ENCODE measurements at places on chromosomes 4 and X.

DNA sequence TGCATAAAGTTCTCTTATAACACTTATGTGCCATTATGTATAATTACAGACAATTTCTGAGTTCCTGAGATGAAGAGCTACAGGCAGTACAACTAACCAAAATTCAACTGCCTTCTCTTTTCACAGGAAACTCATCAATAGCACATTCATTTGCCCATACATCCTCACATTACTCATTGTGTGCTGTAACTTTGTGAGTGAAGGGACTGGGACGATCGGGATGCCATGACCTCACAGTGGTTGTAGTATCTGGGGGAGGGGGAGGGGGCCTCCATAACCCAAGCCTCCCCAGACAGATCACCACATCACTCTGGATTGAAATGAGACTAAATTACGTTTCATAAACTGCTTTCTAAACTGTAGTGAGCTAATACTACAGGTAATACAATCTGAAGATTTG, 60.7 kb downstream of the ABCG2 start:
- no peak for DNase-seq

DNA sequence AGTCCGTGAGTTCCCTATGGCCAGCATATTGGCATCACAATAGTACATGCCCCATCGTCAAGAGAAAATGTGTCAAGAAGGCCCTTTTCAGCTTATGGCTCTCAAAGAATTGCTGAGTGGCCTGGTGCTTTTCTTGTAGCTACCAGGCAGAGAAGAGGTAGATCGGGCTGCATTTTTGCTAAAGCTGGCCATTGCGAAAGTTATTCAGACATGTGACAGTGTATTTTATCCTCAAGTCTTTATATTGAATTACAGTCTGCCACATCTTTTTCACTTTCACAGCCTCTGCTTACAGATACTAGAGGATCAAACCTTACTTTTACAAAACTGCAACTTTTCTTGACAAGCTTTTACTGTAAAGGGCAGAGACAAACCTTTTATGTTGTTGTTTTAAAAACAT, 261.5 kb upstream of the IGFBP7 start:
- no peak for DNase-seq

- no peak for DNase-seq
Measured at GRCh38 chr4:156766846-156767245, 204.8 kb downstream of the PDGFC start.

- no peak for DNase-seq
Measured at GRCh38 chrX:115318139-115318538, 28.6 kb downstream of the LUZP4 start.

DNA sequence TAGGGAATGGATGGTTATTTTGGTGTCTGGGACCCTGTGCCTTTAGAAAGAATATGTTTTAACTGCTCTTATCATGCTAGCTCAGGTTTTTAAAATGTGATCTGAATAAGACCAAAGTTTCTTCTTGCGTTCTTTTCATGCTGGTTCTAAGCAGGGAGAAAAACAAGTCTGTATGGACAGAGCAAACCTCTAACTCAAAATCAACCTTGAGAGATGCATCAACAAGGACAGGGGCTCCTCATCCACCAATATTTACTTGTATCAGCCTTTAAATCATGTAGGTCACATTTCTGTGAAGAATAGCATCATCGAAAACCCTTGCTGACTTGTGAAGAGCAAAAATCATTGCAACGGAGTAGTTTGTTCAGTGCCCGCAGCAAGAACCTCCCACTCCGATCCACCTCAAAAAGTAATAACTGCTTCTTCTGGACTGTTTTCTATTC, 1.2 kb downstream of the ATP10D start:
- no peak for DNase-seq

DNA sequence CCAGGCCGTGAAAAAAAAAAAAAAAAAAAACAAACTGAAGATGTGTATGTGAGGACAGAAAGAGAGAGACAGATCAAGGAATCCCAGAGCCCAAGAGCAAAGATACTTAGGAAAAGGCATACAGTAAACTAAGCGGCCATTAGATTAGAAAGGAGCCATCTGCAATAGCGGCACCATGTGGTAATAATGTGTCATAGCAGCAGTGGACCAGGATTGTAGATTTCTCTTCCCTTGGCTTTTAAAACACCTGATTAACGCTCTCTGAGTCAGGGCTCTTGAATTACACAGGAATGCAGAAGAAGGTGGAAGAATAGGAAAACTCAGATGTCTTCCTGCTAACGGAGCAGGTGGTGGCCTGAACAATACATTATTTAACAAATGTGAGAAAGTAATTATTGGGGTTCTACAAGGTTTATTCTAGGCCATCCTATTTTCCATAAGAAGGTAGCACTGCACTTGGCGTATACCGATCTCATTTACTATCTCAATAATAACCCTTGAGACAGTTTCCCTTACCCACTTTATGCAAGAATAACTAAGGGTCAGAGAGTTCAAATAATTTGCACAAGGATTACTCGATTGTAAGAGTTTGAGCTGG, 182.7 kb downstream of the KCNIP4 start:
- DNase-seq, result peak; percentile 60

DNA sequence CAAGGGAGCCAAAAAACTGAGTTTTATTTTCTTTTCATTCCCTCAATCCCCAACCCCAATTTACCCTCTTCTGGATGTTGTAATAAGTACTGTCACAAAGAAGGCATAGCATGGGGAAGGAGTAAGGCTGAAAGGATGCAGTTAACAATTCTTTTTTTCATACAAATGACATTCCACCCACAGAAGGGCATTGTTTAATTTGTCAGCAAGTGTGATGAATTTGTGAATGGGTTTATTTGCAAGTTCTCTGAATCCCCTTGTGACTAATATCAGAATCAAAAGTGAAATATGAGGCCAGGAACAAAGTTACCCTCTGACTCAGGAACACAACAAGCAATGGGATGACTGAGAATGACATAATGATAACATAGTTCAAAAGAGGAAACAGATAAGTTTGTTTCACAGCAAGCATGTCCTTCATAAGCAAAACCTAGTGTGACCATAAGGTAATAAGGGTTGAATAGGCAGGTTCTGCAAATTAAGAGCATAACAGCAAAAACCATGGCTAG, 2.1 kb downstream of the GEMIN8 start:
- DNase-seq, result no peak

DNA sequence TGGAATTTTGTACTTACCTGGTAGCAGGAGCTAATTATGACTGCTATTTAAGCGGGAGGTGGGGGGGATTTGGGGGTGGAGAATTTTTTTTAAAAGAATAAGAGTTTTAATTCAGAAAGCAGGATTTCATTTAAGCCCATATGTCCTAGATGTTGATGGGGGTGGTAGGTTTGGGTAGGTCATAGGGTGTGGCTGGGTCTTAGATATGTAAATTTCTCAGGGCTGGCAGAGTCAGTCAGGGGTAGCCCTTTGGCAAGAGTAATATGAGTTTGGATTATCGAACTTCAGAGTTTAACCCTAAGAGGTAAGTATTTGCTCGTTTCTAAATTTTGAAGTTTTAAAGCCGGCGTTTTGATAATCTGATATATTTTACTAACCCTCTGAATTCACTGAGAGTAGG, 35.2 kb upstream of the COX18 start:
- no peak for DNase-seq

DNA sequence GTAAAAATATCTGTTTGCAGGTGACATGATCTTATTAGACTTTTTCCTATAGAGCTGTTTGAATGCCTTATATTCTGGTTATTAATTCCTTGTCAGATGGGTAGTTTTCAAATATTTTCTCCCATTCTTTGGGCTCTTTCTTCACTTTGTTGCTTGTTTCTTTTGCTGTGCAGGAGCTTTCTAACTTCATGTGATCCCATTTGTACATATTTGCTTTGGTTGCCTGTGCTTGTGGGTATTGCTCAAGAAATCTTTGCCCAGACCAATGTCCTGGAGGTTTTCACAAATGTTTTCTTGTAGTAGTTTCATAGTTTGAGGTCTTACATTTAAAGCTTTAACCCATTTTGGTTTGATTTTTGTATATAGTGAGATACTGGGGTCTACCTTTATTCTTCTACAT, 63.0 kb downstream of the MAGED1 start:
- DNase-seq, result no peak

GRCh38 chrX:125778261-125778660, 387.8 kb downstream of the DCAF12L2 start:
- no peak for DNase-seq

GRCh38 chrX:120350450-120351138, 11.3 kb upstream of the ATP1B4 start:
- no peak for DNase-seq

DNA sequence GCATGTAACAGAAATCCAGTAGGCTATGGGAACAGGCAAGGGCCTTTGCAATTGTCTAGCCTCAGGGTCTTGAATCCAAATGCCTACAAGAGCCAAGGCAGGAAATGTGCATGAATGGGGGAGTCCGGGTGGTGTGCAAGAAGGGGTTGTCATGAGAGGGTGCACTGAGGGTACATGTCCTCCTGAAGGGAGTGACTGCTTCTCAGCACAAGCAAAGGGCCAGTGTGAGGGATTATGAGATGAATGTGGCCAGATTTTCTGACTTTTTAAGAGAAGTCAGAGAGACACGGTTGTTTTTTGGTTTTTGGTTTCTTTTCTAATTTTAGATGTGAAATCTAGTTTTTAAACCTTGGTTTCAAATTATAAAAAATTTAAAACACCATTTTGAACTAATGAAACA, 76.5 kb upstream of the LSM6 start:
- DNase-seq, result no peak

DNA sequence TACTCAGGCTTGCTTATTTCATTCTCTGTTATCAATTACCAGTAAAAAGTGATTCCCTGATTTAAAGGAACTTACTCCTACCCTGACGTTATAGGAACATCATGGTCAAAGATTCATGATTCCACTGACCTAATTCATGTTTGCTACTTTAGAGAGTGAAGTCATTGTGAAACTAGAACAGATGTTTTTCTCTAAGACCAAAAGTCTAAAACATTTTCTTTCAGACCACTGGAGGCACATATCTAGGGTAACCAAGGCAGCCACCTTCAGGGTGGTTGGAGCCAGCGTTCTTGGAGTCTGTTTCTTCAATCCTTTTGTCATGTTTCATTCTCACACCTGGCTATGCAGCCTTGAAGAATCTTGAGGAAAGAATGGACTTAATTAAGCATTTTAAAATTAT, 77.8 kb downstream of the GALNTL6 start:
- no peak for DNase-seq

- no peak for DNase-seq
Measured at GRCh38 chr4:19063662-19064061, 1042.1 kb upstream of the LCORL start.

- DNase-seq, result no peak
Measured at GRCh38 chrX:134909261-134909660, 81.5 kb upstream of the SMIM10 start.

- no peak for DNase-seq
Measured at GRCh38 chr4:67684839-67685531, 16.0 kb downstream of the UBA6 start.

- no peak for DNase-seq
Measured at GRCh38 chr4:40888933-40889332, 139.2 kb downstream of the NSUN7 start.

Data from iPS DF 6.9 (cell line).